NCI-H1694 treated with DMSO at 0.1 percent for 48 hours (cell line): ENCODE measurements at places on chromosomes 7 and 10.

- DNase-seq = no peak
These were observed 392.6 kb downstream of the POM121L12 start for GRCh38 chr7:53428045-53428444.

DNA sequence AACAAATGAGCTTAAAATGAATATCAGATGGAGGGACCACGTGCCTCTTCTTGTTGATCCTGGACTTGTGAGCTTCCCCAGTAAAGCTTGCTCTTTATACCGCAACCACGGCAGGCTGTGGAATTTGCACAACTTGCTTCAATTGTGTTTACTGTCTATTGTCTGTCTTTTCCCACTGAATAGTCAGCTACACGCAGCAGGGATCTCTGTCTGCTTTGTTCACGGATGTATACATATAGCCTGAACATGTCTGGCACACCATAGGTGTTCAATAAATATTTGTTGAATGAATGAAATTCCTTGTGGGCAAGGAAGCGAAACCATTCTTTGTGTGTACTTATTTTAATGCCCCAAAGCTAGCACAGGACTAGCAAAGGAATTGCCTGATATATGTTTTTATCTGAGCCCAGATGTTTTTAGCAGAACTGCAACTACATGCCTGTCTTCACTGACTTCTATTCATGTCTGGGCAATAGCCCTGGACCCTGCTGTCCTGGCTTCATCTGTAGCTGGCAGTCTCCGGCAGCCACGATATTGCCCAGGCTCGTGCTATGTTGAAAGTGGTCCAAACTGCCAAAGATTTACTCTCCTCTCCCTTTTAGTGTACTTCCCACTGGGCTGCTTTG lies 29.9 kb upstream of the IFRD1 start:
- DNase-seq = no peak

GRCh38 chr7:36979810-36980248 lies 255.5 kb upstream of the AOAH start:
- no peak for DNase-seq

- DNase-seq = no peak
These were observed 12.2 kb upstream of the FEZF1 start for GRCh38 chr7:122316467-122317388.

DNA sequence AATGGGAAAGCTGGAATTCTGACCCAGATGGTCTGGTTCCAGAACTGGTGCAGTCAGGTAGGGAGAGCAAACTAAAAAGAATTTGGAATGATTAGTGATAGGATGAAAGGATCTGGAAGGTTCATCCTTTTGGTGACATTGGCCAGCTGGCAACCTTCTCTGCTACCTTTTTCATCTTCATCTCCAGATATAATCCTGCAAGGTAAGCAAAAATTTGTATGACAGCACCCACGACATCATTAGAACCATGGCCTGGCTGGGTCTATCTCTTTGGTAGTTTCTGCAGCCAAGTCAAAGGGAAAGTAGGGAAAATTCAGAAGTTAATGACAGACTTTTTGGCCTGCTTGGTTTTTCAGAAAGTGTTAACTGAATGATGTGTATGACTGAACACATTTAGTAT lies 188.9 kb upstream of the MALRD1 start:
- DNase-seq = no peak

DNA sequence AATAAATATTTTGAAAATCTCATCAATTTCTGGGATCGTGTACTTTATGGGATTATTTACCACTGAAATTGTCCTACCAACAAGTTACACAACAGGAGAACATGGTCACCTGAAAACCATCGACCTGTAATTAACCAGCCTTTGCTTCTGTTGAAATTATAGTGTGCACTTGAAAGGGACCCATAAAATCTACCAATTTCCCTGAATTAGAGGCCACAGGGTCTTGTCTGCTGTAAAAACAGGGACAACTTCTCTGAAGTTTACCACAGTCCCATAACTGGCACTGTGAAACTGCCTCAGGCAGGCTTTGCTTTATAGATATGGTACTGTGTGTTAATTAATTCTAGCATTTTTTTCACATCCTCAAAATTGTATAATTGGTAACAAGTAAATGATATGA lies 37.7 kb downstream of the RAB19 start:
- no peak for DNase-seq

DNA sequence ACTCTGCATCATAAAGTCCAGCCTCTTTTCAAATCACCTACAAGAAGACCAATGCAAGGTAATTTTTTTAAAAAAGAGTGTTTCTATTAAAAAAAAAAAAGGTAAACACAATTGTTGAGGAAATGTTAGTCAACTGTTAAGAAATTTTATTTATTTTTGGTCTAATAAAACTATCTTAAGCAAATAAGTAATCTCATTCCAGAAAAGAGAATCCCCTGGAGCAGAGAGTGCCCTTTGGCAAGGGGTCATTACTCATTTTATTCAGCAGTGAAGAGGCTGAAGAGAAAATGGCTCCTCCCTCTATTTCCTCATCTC lies 63.4 kb upstream of the GSDME start:
- no peak for DNase-seq

DNA sequence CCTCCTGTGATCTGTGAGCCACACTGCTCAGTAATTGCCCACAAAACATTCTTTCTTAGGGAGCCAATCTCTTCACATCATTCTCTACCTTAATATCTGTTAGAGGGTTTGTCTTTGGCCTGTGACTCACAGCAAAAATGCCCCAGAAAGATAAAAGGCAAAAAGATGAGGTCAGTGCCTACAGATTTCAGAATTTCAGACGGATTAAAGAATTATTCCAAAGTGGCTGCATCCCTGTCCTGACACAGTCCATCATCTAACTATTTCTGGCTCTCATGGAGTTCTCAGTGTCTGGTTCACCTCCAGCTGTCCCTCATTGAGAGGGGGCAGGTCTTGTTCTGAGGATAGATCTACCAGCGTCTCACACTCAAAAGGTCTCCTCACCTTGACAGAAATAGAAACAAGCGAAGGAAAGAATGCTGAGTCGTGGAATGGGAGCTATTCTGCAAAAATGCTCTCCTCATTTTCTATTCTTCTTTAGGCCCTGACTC lies 138.5 kb upstream of the AOAH start:
- DNase-seq = no peak

GRCh38 chr10:95756041-95756761 lies at the start of gene ENTPD1:
TSS of gene ENTPD1 (plus strand) at chr10:95756163. CDS start at chr10:95756240, 77 bp downstream.
- no peak for DNase-seq

DNA sequence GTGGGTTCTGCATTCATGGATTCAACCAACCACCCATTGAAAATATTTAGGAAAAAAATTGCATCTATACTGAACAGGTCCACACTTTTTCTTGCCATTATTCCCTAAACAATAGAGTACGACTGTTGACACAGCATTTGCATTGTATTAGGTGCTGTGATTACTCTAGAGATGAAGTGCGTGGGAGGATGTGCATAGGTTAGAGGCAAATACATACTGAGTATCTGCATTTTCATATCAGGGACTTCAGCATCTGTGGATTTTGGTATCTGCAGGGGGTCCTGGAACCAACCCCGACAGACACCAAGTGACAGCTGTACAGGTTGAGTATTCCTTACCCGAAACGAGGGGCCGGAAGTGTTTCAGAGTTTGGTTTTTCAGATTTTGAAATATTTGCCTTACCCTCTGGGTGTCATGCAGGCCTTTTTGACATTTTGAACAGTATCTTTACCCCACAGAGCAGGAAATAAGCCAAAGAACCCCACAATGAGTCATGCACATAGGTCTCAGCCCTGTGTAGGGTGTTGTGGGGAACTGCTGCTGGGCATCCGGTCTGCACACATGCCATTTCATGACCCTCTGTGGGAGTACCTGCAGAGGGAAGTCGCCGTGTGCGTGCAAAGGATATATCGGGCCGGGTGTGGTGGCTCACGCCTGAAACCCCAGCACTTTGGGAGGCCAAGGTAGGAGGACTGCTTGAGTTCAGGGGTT lies 14.5 kb downstream of the NUDT5 start:
- DNase-seq = no peak

- no peak for DNase-seq
These were observed 317.0 kb downstream of the DNAJB6 start for GRCh38 chr7:157653827-157654207.

DNA sequence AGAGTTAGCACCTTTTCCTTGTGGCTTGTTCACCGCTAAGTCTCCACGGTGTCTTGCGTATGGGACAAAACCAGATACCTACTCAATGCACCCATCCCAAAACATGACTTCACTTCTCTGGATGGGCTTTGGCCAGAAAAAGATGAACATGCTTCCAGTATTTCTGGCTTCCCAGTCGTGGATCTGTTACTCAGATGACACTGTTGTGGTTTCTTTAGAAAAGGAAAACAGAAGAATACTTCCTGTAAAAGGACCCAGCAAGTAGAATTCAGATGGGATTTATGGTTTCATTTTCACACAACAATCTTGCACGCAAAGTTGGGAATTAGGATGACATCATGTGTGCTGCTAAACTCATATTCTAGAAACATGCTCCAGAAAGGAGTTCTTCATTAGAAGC lies 216.7 kb downstream of the ADAM12 start:
- no peak for DNase-seq

DNA sequence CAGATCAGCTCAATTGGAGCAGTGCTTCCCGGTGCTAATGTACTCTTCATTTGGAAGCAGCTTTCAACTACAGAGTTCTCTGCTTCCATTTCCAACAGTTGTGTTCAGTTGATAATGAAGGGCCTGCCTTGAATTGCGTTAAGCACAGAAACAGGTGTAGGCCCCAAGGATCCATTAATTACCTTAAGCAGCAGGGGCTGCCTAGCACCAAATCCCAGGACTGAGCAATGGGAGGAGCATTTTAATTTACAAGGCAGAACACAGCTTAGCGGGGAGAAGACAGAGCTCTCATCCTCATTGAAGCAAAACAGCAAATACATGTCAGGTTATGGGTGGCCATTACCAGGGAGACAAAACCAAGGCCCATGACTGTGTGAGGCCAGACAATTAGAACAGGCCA lies 349.6 kb downstream of the TFEC start:
- DNase-seq = no peak

DNA sequence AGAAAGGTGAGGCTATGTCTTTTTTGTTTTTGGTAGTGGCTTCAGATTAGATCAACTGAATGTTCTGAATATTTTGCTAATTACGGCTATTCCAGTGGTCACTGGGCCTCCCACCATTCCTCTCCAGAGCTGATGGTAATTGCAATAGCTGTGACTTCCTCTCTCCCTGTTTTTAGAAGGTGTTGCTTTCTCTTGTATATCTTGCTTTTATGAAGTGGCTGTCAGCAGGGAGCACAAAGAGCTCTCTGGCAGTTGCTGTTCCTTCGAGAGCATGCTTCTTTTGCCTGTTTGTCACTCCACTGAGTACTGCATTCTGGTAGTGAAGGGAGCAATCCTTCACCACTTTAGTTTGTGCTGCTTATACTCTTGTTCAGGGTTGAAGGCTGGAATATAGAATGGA lies 133.3 kb downstream of the EXOC4 start:
- DNase-seq = no peak

- DNase-seq = peak; percentile 73
These were observed 196.9 kb upstream of the RHOBTB1 start for GRCh38 chr10:61140765-61141392.

DNA sequence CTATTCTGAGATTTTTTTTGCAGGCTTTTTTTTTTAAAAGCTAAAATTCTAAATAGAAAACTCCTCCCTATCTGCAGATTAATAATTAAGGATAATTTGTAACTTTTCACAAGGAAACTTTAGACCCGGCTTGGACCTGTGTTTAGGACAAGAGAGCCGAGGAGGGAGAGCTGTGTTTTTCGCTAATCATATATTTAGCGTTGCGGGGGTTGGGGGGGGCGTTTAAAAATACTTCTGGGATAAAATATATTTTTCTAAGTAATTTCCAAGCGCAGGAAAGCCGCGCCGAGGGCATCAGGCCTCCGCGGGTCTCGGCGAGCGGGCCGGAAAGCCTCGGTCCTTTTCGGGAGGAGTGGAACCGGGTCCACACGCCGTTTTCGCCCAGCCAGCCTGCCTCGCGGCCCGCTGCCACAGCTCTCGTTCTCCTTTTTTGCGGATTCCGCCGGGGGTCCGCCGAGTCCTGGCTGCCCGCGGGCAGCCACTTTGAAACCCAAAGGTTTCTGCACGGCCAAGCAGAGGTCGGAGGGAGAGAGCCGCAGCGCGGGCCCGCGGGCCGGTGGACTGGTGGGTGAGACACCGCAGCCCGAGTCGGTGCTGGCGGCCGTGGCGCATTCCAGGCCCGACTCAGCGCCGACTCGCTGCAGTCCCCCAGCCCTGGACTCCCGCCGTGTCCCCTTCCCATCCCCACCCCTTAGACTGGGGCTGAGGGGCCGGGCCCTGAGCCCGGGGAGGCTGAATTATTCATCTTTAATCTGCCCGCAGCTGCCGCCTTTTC lies 2.3 kb downstream of the PAX2 start:
- DNase-seq = no peak

DNA sequence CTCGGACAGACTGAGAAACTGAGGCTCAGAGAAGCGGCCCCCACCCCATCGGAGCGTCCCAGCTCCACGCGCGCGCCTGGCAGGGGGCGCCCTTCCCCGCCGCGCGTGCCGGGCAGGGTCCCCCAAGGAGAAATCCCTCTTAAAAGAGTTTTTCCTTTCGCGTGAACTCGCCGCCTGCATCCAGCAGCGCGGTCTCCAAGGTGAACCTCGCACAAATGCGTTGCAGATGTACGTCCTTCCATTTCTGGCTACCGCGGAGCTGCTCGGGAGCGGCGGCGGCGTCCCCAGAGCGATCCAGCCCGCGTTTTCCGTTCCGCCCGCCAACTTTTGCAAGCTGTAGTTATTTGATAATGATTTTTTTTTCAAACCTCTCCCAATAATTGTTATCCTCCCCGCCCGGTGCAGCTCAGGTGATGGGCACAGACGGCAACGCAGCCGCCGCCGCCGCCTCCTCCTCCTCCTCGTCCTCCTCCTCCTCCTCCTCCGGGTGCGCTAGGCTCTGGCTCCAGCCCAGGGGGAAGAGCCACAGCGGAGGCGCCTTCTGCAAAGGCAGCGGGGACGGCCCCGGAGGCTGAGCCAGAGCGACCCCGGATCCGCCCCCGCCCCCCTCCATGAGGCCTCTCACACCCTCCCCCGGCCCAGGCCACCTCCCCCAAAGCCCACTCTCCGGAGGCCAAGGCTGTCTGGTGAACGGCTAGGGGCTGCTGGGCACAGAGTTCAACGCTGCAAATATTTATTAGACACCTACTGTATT lies 74.0 kb upstream of the CUX1 start:
- DNase-seq = peak; percentile 71

- no peak for DNase-seq
These were observed 83.1 kb downstream of the CHN2 start for GRCh38 chr7:29277436-29278215.

DNA sequence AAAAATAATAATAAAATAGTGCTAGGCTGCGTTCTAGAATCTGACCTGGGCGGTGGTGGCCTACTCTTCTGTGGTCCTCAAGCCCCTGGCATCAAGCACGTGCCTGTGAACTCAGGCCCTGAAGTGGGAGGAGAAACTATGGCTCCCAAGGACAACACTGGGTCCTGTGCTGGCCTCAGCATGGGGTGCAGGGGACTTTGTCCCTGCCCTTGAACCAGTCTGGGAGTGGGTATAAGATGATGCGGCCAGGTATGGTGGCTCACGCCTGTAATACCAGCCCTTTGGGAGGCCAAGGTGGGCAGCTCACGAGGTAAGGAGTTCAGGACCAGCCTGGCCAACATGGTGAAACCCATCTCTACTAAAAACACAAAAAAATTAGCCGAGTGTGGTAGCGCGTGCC lies 5.5 kb downstream of the ZP3 start:
- DNase-seq = no peak

GRCh38 chr7:94848531-94848930 lies 58.9 kb upstream of the PPP1R9A start:
- no peak for DNase-seq
